HT-29 (cell line): ENCODE measurements at places on chromosomes 3 and 15. TPM values are rescaled to one million over a fixed set of nuclear protein-coding genes. Genes with fewer than 3 reads are reported as not detected.

DNA sequence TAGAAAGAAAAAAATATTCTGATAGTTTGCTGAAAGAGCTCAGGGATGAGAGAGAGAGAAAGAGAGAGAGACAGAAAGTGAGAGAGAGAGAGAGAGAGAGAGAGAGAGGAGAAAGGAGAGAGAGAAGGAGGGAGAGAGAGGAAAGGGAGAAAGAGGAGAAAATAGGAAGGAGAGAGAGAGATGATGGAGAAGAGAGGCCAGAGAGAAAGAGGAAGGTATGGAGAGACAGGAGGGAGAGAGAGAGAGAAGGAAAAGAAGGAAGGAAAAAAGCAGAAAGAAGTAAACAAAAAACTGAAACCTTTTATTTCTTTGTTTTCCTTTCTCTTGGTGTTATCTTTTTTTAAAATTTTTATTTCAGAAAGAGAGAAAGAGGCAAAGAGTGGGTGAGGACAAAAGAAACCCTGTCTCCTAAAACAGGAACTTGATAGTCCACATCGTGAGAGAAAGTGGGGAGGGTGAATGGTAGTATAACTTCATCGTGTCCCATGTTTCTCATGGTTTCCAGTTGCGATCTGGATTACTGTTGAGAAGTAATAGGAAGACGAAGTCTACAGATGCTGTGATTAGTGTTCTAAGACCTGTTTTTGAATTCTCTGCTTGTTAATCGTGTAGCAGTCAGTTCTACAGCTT lies 279.7 kb downstream of the LPP start:
- DNase-seq = no peak

PPM1L gene
- total RNA-seq = 14.8 and 19.2 TPM in 2 replicates

GRCh38 chr3:194095464-194095863 lies 40.5 kb upstream of the HES1 start:
- DNase-seq = peak; percentile 55

SOX14 gene
- not detected in 2 replicates for total RNA-seq

DNA sequence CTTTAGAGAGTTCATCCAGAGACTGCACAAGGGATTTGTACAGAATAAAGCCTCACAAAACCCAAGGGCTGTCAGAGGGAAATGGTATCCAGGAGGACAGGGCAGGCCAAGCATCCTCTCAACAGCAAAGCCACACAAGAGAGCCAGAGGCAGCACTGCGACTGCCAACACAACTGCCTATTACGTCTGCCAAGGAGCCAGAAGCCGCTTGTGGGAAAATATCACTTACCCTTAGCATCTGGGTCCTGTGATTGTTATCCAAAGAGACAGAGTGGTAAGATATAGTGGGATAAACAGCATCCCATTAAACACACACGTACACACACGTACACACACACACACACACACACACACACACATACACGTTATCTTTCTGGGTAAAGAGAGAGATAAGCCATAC lies 618.3 kb upstream of the AGTR1 start:
- no peak for DNase-seq

FBLN2 gene
- total RNA-seq = 0.33 and 0.55 TPM in 2 replicates

DNA sequence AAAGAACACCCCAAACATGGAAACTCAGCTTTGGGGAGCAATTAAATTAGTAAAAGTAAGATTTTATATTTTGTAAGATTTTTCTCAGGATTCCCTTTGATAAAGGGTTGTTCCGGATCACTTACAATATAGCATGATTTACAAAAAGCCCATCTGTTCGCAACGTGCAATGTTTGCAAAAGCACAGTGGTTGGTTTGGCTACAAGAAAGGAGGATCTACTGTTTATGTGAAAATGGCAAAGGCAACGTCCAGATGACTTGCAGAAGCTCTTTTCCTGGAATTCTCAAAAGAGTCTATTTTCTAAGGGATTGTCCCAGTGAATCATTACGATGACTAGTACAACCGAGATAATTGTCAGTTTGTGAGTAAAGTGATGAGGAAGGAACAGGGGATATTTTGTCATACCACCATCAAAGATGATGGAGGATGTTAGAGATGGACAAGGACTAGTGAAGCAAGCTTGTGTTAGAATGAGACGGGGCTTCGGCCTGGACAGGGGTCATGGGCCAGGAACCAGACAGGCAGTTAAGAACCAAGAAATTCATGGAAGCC lies 71.6 kb downstream of the CRYGS start:
- DNase-seq = no peak

- peak; percentile 75 for DNase-seq
Measured at GRCh38 chr15:36645106-36645505, 65.7 kb downstream of the CDIN1 start.

DNA sequence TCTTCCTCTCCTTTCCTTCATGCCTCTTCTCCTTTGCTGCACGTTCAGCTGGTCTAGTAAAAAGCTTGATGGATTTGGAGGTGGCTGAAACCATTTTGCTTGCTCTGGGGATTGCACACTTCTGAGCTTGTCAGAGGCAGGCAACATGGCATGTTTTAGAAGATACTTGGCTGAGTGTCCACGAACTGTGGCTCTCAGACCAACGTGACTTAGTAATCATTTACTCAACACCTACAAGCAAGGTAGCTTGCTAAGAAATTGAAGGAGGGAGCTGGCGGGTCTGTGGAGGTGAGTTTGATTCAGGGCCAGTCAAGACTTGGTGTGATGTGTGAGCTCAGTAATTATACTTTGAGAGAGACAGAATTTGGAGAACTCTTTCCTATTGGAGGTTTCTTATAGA lies 196.0 kb downstream of the LPP start:
- peak; percentile 7 for DNase-seq

SPPL2A gene
- 81.0 and 85.1 TPM in 2 replicates for total RNA-seq

DNA sequence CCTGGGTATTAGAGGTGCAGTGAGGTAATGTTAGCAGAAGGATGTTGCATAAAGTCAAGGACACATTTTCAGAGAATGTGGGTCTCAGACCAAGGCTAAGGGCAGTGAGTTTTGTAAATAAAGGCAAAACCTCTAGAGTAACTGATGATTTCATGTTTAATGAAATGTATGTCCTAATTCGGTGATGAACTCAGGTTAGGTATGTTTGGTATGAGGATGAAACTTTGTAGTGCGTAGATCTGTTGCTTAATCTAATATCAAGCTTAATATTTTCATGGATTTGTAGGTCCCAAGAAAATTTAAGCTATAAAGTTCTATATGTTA lies 3.6 kb downstream of the USP50 start:
- no peak for DNase-seq

DNA sequence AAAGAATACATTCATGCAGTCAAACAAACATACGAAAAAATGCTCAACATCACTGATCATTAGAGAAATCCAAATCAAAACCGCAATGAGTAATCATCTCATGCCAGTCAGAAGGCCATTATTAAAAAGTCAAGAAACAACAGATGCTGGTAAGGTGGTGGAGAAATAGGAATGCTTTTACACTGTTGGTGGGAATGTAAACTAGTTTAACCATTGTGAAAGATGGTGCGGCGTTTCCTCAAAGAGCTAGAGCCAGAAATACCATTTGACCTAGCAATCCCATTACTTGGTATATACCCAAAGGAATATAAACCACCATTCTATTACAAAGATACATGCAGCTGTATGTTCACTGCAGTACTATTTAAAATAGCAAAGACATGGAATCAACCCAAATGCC lies 330.4 kb downstream of the EDEM1 start:
- DNase-seq = no peak

CPNE9 gene
- total RNA-seq = 0.36 TPM in 1 of 2 replicates, not detected in the other

- no peak for DNase-seq
Measured at GRCh38 chr3:119418641-119419040, 44.8 kb downstream of the TMEM39A start.

GRCh38 chr15:98800437-98801233 lies 152.3 kb downstream of the IGF1R start:
- DNase-seq = peak; percentile 85

GP5 gene
- total RNA-seq = 0.08 TPM in 1 of 2 replicates, not detected in the other

DNAH12 gene
- total RNA-seq = 0.05 TPM in 1 of 2 replicates, not detected in the other

NR2E3 gene
- 0.13 and 0.46 TPM in 2 replicates for total RNA-seq

DNA sequence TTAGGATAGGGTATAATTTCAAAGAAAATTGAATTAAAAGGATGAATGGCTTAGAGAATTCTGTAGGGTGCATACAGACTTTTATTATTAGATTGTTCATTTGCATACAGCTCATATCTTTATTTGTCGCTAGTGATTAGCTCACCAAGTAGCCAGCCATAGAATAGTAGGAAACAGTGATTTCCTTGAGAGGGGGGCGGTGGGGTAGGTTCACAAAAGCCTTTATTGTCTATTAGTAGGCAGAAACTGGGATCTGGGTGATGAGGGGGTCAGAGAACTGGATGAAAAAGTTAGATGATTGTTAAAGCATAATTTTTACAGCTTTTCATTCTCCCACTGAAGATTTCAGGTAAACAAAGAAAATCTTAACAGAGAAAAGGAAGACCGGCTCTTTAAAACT lies 77.6 kb upstream of the RAP2B start:
- no peak for DNase-seq

GRCh38 chr15:45116006-45116481 lies 1.9 kb downstream of the DUOXA2 start:
- DNase-seq = no peak

- DNase-seq = no peak
Measured at GRCh38 chr3:73694983-73695757, 70.4 kb upstream of the PDZRN3 start.

SHQ1 gene
- 7.2 and 11.2 TPM in 2 replicates for total RNA-seq

- DNase-seq = no peak
Measured at GRCh38 chr15:43991206-43991605, 164.4 kb downstream of the WDR76 start.

FOXL2NB gene
- not detected in 2 replicates for total RNA-seq

- no peak for DNase-seq
Measured at GRCh38 chr3:85255949-85256348, 297.2 kb downstream of the CADM2 start.

DNA sequence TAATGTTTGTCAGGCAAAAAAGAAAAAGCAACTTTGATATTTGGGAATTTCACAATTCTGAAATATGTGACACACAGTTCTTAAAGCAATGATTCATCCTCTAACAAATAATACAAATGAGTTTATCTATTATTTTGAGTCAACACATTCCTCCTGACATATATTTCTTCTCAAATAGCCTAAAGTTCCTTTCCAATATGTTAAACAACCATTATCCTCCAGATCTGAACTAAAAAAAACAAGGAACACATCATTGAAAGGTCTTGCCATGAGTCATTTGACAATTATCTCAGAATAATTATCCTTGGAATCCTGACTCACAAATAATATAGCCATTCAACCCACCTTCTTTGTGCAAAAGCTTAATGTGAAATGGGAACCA lies 208.7 kb upstream of the CDIN1 start:
- DNase-seq = peak; percentile 49

GRCh38 chr3:112303764-112304325 lies 9.8 kb upstream of the SLC9C1 start:
- DNase-seq = no peak

KBTBD13 gene
- total RNA-seq = not detected in 2 replicates

TM4SF4 gene
- total RNA-seq = 903 and 981 TPM in 2 replicates

- DNase-seq = no peak
Measured at GRCh38 chr15:99445272-99445850, 120.4 kb upstream of the MEF2A start.

DNA sequence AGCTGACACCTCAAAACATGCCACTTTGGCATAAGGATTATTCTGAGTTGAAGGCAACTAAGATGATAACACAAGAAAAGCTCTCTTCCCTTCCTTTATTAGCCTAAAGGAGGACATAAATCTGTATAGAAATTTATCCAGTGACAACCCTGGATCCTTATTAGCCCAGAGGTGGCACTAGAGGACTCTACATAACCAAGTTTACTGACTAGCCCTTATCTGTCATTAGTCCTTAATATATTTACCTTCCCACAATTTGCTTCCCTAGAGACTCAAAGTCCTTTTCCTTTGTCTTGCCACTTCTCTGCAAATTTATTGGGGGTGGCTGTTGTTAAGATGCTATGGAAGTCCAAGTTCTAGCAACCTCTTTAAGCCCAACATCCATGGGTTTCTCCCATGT lies 26.7 kb downstream of the CEP70 start:
- peak; percentile 36 for DNase-seq

GRCh38 chr15:91927585-91927984 lies 74.1 kb downstream of the SLCO3A1 start:
- no peak for DNase-seq

EFCAB12 gene
- total RNA-seq = under 0.01 and 0.08 TPM in 2 replicates

GRCh38 chr15:35167675-35168074 lies 82.6 kb upstream of the NANOGP8 start:
- no peak for DNase-seq

MCF2L2 gene
- total RNA-seq = 0.05 TPM in 1 of 2 replicates, not detected in the other

- no peak for DNase-seq
Measured at GRCh38 chr3:99330924-99331532, 307.4 kb upstream of the COL8A1 start.

- DNase-seq = no peak
Measured at GRCh38 chr15:26623071-26623470, 149.8 kb downstream of the GABRB3 start.

GRCh38 chr15:76991048-76991447 lies 3.9 kb upstream of the PSTPIP1 start:
- no peak for DNase-seq

DNA sequence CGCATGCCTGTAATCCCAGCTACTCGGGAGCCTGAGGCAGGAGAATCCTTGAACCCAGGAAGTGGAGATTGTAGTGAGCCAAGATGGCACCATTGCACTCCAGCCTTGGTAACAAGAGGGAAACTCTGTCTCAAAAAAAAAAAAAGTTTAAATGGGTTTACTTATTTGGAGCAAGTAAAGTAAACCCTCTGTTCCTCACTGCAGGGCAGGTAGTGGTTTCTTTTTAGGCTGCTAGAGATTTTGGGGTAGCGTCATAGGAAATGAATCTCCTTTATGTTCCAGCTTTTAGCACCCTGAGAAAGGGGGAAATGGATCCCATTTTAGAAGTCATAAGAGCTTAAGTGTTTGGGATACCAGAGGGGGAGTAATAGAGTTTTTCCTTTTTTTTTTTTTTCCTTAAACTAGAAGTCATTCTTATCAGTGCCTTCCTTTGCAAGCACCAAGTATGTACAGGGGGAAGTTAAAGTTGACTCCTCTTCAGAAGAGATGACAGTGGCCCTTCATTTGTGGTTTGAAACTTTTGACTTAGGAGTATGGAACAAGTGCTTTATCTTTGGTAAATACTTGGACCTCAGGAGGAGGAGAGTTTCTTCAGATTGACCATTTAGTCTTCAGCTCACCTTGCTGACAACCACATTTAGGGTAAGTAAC lies 8.0 kb downstream of the PXK start:
- no peak for DNase-seq
